Tibial artery (tissue), 4 donors: ENCODE measurements at places on chromosomes 4 and X.

DNA sequence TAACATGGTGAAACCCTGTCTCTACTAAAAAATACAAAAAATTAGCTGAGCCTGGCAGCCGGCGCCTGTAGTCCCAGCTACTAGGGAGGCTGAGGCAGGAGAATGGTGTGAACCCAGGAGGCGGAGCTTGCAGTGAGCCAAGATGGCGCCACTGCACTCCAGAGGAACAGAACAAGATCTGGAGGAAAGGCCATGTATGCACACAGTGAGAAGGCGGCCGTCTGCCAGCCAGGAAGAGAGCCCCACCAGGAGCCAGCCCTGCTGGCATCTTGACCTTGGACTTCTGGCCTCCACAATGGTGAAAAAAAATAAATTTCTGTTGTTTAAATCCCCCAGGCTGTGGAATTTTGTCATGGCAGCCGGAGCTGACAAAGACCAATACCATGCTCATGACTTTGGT lies 28.2 kb upstream of the MSX1 start:
- H3K27ac ChIP-seq: no peak overlapping the region
- no peak overlapping the region for H3K4me3 ChIP-seq
- H3K27me3 ChIP-seq: peaks cover 3% of the 10 kb centered on the region

- DNase-seq: no peak
- H3K4me3 ChIP-seq: no peak overlapping the region
- no peaks in the 10 kb centered on the region for H3K4me1 ChIP-seq
- H3K36me3 ChIP-seq: no peaks in the 10 kb centered on the region
- no peak overlapping the region for H3K27ac ChIP-seq
These were observed 7.4 kb downstream of the LPAR4 start for GRCh38 chrX:78754917-78755316.

DNA sequence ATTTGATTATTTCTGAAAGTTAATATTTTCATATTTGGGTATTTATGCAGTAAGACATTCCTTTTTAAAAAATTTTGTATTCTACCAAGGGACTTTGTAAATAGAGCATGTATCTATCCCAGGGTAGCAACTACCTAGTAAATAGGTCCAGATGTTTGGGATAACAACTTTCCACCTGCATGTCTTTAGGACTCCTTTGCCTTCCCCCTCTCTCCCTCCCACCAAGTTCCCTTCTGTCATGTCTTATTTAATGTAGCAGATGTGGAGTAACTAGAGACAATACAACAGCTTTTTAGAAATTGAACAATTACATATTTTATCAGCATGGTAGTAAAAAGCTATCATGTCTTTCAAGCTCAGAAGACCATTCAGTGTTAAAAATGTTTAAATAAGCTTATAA lies 821.0 kb downstream of the C4orf33 start:
- DNase-seq: no peak
- H3K27ac ChIP-seq: no peak overlapping the region
- H3K4me3 ChIP-seq: no peak overlapping the region
- H3K4me1 ChIP-seq: no peaks in the 10 kb centered on the region
- no peaks in the 10 kb centered on the region for H3K36me3 ChIP-seq

DNA sequence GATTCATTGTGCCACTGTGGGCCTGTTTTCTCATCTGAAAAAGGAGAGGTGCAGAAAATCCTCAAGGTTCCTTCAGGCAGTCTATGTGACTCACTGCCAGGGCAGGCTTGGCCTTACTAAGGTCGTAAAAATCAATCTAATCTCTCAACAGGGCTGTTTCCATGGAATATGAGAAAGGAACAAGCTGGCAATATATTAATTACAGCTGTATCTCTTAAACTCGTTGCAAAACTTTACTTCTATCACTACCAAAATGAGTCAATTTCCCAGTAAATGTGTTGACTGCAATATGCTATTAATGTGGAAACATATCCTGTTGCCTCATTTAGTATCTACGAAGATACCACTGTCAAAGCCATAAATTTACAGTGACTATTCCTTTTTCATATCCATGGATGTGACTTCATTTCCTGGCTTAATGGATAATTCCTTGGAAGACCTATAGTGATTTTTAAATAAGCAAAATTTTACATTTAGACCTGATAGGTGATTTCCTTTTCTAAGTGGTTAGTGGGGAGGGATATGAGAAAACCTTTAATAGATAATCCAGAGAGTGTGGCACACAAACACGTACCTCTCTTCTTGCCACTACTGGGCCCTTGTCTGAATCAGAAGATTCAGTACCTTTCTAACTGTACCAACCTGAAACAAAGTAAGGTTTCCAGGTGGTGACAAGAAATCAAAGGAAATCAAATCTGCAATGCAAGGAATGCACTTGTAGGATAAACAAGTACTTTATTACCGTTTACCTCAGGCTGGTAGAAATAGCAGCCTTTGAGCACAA lies 127.4 kb upstream of the FTHL17 start:
- no peak overlapping the region for H3K27ac ChIP-seq
- H3K36me3 ChIP-seq: peaks cover 9% of the 10 kb centered on the region
- DNase-seq: no peak
- H3K4me3 ChIP-seq: no peak overlapping the region
- H3K27me3 ChIP-seq: no peaks in the 10 kb centered on the region
- no peaks in the 10 kb centered on the region for H3K4me1 ChIP-seq

DNA sequence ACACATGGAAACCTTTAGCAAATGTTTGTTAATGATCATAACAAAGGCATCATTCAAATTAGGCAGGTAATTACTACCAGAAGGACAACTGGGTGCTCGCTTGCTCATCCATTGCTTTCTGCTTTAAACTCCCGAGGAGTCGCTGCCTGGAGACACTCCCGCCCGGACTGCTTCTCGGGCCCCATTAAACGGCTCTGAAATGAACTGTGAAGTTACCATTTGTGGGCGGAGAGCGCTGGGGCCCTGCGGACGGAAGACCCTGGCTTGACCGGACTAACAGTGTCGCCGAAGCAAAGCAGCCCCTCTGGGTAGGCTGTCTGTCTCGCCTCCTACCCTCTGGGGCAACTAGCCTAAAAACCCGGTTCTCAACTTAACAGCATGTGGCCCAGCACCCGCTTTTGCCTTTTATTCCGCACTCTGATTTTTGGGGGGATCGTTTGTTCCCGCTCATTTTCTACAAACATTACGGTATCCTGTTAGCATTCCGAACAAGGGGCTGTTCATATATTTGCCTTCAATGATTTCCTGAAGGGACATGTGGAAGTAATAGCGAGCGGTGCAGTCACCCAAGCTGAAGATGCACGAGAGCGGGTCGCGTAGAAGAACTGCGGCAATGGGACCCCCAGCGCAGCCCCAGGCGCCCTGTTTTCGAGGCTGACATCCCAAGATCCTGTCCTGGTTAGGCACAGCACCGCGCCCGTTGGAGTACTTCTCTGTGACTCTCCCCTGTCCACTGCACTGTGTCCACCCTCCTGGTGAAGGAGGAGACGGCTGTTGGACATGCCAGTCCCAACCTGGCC lies 1.6 kb upstream of the PDGFRA start:
- peaks cover 55% of the 10 kb centered on the region for H3K4me1 ChIP-seq
- no peaks in the 10 kb centered on the region for H3K36me3 ChIP-seq
- H3K27me3 ChIP-seq: peaks cover 3% of the 10 kb centered on the region
- H3K27ac ChIP-seq: peak overlapping the region; percentile 73
- peak overlapping the region; percentile 58 for H3K4me3 ChIP-seq
